Lung microvascular endothelial cell (primary cell): ENCODE measurements at places on chromosomes 1 and 21. TPM values are rescaled to one million over a fixed set of nuclear protein-coding genes. Genes with fewer than 3 reads are reported as not detected.

LRRIQ3 gene
- total RNA-seq: under 0.01 and 0.22 TPM in 2 replicates

PLEKHG5 gene
- total RNA-seq: 17.9 and 20.9 TPM in 2 replicates

AK5 gene
- 20.9 and 21.2 TPM in 2 replicates for total RNA-seq

TNFRSF25 gene
- 3.3 and 5.2 TPM in 2 replicates for total RNA-seq

KRTAP21-2 gene
- total RNA-seq: not detected in 2 replicates

GBP7 gene
- not detected in 2 replicates for total RNA-seq

ITLN2 gene
- total RNA-seq: not detected in 2 replicates

CD53 gene
- not detected in 2 replicates for total RNA-seq

OR2L3 gene
- total RNA-seq: not detected in 2 replicates

DDR2 gene
- total RNA-seq: 3.4 and 9.2 TPM in 2 replicates

KANK4 gene
- total RNA-seq: not detected in 2 replicates

ZYG11A gene
- under 0.01 TPM in 2 replicates for total RNA-seq

BARHL2 gene
- total RNA-seq: not detected in 2 replicates

GRCh38 chr1:154609398-154610380, 1.7 kb upstream of the ADAR start:
- no peak for DNase-seq

DNA sequence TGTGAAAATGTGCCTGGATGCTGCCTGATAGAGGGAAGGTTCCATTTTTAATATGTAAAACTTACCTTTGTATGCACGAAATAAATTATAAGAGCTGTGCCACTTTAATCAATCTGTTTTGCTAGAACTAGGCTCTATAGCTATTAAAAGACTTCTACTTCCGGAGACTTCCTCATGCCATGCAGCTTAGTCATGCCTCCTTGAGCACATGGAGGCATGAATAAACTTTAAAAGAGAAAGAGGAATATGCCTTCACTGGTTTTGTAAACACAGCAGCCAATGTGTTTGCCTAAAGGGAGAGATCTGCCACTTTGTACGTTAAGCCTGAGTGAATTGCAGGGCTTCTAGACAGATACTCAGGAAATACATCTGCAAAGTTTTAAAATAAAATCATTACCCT, 604.6 kb downstream of the LRRIQ3 start:
- DNase-seq: no peak

DNA sequence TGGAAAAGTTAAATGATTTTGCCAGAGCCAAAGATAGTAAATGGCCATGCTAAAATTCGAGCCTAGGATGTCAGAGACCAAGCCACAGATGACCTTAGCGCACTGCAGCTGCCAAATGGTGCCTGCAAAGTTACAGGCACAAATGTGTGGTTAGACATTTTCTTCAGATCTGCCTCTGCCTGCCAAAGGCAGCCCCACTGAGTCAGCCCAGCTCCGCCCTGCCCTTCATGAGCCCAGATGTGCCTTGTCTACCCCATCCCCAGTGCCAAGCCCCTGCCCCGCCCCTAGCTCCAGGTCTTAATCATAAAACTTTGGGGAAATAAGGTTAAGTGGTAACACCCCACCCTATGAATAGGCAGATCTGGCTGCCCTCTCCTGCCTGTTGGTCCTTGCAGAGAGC, 105.9 kb downstream of the DTL start:
- no peak for DNase-seq

- DNase-seq: peak; percentile 78
Measured at GRCh38 chr1:202009326-202010179, 834 bp upstream of the ELF3 start.

- DNase-seq: no peak
Measured at GRCh38 chr1:212536586-212536985, 72.0 kb upstream of the ATF3 start.

GRCh38 chr1:103177108-103177775, 68.9 kb upstream of the COL11A1 start:
- no peak for DNase-seq

- peak; percentile 23 for DNase-seq
Measured at GRCh38 chr21:31991356-31992331, 118.8 kb downstream of the HUNK start.

DNA sequence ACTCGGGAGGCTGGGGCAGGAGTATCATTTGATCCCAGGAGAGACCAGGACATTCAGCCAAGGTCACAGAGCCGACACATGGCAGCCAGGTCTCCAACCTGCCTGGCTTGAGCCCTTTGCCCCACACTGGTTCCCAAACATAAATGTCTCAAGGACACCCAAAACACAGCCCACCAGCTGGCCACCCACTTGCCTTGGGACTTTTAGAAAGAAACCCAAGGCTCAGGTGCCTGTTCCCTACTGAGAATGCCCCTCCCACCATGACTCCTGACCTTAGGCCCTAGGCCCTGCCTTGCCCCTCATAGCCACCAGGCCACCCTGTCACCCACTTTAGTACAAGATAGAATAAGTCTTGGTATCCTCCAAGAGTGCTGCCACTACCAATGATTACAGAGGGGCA, 41.9 kb upstream of the LRP8 start:
- no peak for DNase-seq

DNA sequence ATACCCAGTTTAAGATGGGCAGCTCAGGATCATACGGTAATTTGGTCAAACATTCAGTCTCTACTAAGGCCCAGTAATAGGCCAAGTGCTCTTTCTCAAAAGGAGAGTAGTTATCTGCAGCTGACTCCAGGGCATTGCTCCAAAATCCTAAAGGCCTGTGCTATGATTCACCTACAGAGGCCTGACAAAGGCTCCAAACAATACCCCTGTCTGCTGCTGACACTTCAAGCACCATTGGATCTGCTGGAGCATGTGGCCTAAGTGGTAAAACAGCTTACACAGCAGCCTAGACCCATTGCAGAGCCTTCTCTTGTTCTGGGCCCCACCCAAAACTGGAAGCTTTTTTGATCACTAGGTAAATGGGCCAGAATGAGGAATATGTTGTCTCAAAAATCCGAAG, 22.8 kb downstream of the SLAMF7 start:
- DNase-seq: no peak

DNA sequence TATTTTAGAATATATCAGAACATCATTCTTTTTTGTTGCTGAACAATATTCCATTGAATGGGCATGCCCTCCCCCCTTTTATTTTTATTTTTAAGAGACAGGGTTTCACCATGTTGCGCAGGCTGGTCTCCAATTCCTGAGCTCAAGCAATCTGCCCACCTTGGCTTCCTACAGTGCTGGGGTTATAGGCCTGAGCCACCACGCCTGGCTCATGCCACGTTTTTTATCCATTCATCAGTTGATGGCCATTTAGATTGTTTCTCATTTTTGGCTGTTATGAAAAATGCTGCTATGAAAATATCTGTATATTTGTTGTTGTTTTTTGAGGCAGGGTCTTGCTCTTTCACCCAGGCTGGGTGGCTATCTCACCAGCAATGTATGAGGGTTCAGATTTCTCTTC, 19.8 kb downstream of the SPEN start:
- no peak for DNase-seq

- peak; percentile 10 for DNase-seq
Measured at GRCh38 chr21:46097336-46098293, at the start of gene COL6A2. TSS of gene COL6A2 (plus strand) at chr21:46098112.

DNA sequence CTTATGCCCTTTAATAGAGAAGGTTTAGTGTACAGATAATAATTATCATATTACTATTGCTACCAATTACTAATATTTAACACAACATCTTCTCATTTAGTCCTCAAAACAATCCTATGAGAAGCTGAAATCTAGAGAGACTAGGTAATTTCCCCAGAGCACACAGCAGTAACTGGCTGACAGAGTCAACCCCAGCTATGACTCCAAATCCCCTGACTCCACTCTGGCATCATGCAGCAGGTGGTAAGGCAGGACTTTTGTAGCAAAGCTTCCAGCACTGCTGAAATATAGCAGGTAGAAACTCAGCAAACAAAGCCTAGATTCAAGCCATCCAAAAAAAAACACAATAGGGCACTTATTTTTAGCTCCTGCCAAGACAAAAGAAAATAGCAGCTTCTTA, 79.3 kb upstream of the RGS2 start:
- DNase-seq: no peak

GRCh38 chr1:181488866-181489265, 5.5 kb downstream of the CACNA1E start:
- no peak for DNase-seq

DNA sequence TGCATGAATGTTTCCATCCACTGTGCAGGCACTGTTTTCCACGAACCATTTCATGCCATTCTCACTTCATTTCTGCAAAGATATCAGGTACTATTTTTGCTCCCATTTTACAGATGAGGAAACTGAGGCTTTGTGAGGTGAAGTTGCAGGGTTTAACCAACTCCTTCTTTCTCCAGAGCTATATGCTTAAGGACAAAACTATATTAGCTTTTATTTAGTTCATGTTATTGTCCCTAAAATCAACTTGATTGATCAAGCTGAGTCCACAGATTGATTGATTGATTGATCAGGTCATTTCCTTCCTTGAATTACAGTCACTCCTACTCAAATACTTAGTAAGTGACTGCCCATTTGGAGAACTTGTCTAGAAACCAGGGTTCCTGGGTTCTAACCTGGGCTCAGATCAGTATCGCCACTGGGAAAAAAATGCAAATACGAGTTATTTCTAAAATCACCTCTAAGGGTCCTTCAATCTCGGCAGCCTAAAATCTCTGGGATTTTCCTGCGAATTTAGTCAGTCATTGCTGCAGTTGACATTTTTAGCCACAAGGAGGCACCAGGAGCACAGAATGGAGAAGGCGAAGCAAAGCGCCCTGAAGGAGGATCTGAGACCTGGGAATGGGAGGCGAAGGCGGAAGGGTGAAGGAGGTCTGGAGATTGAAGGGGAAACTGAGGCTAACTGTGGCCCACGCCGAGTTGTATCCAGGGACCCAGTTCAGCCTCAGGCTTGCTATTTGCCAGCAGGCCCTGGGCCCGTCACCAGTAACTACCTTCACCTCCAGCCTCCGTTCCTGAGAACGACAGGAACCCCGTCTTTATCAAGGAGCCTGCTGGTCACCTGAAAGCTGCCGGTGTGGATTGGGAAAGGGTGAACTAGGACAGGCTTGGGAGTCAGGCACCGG, 14.3 kb upstream of the MUL1 start:
- DNase-seq: peak; percentile 75

- DNase-seq: no peak
Measured at GRCh38 chr1:19675797-19676196, 11.1 kb downstream of the HTR6 start.

DNA sequence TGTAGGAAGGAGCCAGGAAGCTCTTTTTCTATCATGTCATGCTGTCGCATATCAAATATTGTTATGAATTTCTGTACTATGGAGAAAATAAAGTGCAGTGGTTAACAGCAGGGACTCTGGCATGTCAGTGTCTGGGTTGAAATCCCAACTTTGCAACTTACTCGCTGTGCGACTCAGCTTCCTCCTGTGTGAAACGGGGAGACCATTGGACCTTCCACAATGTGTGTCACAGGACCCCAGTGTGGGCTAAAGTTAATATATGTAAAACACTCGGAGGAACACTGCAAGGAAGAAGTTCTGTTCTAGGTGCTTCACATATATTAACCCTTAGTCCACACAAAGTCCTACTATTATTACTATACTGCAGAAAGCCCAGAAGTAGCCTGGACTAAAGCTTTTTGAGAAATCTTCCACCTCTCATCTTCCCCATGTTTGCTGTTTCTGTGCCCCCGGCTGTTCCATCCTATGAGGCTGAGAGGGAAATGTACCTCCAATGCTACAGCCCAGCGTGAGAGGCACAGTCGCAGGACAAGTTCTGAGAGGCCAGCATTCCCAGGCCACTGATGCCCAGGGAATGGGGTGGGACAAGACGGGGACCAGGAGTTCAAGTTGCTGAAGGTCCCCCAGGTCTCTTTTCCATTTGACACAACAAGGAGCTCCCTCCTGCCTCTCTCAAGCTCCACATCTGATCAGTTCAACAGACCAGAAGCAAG, 1.9 kb downstream of the CHIT1 start:
- no peak for DNase-seq

DNA sequence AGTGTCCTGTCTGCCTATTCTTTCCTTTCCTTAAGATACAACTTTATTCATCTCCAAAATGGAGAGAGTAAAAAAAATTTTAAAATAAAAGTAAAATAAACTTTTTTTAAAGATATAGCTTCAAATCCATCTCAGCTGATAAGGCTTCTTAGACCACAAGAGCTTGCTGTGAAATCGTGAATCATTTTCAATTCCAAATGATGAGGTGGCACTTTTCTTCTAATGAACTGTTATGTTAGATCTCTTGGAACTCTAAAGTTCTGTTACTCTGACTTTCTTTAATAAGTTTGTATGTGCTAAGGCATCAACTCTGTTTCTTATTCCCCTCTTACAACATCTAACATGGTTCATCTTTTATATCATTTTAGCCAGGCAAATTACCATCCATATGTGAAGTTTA, 4.5 kb downstream of the SH3GLB1 start:
- no peak for DNase-seq

- DNase-seq: no peak
Measured at GRCh38 chr1:82806133-82806532, 1005.4 kb downstream of the ADGRL2 start.

DNA sequence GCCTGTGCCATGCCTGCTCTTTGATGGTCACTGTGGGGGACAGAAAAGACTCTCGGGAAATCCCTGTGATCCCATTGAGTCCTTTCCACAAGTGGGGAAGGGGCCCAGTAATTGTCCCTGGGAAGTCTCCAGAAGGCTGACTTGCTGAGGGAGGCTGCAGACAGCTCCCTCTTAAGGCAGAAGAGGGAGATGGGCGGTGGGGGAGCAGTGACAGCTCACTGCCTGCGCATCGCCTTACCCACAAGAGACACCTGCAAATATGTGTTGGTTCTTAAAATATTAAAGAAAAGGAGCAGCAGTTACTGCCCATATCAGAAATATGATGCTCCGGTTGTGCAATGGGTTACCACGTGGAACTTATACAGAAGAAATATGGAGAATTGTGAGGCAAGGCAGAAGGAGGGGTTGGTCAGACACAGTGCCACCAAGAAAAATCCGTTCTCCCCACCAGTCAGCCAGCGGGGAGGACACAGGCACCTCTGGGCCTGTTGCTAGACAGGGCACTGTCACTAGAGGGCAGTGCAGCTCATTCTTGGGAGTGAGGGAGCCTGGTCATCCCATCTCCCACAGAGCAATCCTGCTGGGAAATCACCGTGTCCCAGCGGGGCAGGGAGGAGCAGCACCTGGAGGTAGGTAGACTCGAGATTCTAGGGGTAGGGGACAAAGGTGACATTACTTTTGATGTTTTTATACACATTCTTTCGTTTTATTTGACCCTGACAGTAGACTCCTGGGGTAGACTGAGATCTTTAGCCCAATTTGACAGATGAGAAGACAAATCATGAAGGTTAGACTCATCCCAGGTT, 6.9 kb upstream of the CAMK1G start:
- peak; percentile 77 for DNase-seq
